GM12892 (cell line): ENCODE measurements at places on chromosomes 3 and 15.

DNA sequence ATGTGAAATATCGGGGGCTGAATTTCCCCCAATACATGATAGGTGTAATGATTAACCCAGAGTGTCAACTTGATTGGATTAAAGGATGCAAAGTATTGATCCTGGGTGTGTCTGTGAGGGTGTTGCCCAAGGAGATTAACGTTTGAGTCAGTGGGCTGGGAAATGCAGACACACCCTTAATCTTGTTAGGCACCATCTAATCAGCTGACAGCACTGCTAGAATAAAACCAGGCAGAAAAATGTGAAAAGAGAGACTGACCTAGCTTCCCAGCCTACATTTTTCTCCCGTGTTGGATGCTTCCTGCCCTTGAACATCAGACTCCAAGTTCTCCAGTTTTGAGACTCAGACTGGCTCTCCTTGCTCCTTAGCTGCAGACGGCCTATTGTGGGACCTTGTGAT, 247.8 kb downstream of the OTOL1 start:
- DNase-seq: no peak

DNA sequence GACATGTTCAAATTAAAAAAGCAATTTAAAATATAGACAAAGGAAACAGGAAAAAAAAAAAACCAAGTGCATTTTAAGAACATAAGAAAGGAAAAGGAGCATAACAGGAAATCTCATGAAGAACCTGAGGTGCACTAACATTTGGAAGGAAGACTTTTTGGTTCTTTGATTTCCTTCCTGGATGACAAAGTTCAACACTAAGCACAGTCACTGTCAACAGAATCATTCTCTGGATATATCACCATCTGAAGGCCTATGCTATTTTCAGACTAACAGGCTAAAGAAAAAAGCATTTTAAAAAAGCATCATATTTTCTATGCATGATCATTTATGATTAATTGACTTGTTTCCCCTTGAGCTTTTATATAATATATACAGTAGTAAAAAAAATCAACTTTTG, 349.6 kb downstream of the PLCL2 start:
- DNase-seq: no peak

GRCh38 chr15:73687351-73687750, 3.2 kb downstream of the CD276 start:
- DNase-seq: no peak

DNA sequence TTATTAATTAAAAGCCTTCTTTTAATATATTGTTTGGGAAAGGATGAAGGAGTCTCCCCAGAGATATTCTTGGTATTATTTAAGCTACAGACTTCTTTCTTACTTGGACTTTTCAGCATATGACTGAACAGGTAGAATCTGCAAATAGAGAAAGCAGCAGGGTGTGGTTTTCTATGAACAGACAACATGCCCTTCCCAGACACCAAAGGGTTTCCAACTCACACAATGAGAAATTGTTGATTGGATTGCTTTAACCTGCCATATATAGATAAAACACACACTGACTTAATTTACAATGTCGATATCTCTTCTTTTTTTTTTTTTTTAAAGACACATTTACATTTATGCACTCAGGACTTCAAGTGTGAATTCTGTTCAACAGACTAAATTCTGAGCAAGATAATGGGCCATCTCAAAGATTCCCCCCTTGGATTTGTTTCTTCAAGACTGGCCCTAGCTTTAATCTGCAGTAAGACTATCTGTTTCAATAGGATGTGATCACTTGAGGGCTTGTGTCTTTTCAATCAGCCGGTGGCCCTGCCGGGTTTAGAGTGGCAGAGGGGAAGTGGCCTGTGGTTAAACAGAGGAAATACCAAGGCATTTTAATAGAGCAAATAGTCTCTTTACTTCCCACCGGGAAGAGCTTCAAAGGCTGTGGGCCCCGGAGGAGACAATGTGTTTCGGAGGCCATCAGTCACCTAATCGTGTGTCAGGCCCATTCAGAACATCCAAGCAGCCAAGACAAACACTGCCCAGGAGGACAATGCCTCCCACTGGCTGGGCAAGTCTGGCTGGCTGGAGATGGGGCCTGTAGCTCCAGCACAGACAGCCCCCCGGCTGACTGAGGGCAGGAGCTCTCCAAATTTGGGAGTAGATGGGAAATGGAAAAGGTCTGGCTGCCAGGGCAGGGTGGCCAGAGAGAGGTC, 6.1 kb downstream of the IL17RD start:
- DNase-seq: no peak

DNA sequence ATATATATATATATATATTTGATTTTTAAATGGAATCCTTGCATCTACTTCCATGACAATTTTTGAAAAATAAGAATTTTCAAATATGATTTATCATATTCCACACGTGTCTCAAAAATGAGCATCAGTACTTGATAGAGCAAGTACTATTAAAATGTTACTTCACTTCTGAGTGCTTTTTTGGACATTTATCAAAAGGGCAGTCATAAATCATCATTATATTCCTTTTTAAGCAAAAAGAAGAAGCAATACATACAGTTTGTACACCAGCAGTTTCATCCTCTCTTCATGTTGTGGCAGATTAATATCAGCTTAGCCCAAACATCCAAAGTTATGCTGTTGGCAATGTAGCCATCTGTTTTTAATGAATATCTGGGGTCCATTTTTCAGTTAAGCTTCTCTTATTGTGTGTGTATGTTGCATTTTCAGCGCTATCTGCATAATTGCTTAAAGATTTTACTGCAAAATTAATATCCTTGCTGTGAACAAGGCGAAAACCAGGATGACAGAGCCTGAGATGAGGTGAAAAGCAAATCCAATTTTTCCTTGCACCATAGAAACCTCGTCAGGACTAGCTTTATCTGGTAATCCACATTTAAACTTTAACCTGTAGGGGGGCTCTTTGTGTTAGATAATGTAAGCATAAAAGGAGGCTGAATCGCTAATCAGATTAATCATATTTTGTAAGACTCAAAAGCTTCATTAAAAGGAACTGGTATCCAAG, 604.9 kb upstream of the AGTR1 start:
- DNase-seq: no peak

DNA sequence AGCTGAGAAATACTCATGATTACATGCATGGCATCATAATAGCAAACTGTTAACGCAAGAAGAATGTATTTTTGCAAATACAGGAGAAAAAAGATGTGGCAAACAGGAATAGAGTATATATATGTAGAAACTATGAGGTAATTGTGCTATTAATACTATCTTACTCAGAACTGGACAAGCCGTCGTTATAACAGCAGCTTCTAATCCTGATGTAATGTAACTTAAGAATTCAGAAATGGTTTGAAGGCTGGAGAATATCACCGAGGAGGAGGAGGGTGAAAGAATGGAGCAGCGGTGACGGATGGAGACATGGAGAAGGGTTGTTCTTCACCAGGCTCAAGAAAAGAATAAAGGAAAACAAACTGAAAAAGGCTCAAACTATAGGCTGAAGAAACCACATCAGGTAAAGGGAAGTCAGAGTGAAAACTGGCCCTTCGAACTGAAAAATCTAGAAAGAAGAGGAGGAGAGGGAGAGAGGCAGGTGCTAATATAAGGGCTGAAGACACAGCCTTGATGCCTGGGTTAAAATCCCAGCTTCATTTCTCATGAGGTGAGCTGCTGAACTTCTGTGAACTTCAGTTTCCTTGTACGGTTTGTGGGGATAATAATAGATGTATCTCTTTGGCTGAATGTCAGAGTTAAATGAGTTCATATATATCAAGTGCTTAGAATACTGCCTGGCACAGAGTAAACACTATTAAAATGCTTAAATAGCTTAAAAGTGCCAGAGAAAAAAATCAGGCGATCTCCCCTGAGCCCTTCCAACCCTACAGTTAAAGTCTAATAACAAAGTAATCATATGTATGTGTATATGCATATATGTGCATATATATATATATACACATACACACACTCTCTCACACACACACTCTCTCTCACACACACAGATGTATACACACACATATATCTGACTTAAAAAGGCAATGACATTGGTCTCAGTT, 43.9 kb downstream of the GOLIM4 start:
- DNase-seq: no peak

DNA sequence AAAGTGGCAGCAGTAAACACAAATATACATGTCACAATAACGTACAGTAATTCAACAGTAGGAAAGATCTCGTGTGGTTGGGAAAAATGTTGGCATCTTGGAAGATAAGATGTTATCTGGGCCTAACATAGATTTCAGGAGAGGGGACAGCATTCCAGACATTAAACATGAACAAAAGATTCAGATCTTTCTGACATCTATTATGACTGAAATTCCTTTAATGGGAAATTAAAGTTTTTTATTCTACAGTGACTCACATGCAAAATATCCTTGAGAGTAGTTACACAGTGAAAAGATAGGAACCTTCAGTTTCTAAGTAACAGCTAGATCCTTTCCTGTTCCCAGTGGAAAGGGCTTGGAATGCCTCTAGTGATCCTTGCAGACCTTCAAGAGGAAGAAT, 9.2 kb downstream of the NDUFB5 start:
- no peak for DNase-seq

DNA sequence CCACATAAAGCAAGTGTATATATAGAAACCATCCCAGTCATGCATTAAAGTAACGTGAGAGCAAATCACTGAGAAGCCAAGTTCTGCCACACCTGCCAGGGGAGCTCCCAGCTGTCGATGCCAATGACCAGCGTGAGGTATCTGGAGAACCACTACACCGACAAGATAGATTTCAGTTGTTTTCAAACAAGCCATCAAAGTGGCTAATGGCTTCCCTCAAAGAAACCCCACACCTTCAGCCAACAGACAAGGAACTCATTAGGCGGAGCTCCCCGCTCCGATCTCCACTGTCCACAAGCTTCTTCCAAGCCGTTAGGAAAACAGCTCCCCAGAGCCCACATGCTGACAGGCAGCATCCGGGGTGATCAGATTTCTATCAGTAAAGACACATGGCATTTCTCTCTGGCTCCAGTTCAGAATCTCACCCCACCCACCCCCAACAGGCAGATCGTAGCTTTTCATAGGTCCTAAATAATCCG, 54.2 kb upstream of the SPATA12 start:
- DNase-seq: no peak

GRCh38 chr3:162134571-162134970, 638.0 kb downstream of the OTOL1 start:
- DNase-seq: no peak

GRCh38 chr3:113771993-113772392, 25.2 kb downstream of the ATP6V1A start:
- DNase-seq: no peak

DNA sequence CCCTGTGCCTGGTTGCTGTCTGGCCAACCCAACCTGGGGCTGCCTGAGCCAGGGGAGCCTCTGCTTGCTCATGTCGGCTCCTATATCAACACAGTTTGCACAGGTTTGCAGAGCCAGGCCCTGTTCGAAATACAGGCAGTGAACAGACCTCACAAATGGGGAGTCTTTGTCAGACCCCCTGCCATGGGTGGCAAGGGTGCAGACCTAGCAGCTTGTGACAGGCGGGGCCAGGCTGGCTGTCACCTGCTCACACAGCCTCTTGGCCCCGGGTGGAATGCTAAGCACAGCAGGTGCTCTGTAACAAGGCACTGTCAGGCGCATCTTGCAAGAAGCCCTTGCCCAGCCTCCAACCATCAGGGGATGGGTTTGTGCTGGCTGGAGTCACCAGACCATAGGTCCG, 47.3 kb downstream of the BDH1 start:
- DNase-seq: no peak

DNA sequence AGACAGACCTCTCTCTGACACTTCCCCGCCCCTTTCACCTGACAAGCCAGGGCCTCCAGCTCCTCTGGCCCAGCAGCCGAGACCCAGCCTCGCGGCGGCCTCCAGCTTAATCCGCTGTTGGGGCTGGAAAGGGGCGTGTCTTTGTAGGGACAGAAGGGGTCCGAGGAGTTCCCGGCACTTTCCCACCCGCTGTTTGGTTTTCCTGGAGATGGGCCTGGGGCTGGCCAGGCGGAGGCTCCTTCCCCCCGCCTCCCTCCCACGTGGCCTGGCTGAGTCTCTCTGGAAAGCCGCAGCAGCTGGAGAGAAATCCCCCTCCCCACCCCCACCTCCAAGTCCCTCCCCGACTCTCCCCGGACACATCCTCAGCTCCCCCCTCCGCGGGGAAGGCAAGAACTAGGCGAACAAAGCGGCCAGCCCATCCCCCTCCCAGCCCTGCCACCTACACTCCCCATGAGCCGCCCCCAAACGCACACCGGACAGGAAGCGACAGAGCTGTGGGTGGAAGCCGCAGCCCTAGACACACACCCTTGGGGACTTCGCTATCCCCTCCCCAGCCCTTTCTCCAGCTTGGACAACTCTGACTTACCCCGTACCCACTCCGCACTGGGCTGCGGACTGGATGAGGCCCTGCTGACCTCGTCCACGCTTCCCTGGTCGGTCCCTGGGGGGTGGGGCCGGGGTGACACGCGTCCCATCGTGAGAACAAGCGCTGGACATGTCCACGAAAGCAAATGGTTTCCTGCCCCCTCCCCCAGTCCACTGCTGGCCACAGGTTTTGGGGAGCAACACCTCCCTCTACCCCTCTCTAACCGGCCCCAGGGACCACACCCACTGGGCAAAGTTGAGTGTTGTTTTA, 1.2 kb downstream of the IGDCC4 start:
- peak; percentile 49 for DNase-seq

- no peak for DNase-seq
Measured at GRCh38 chr3:76724706-76725105, 315.2 kb upstream of the ROBO2 start.
